ENCODE measurements at places on chromosomes 7 and 10. TPM values are rescaled to one million over a fixed set of nuclear protein-coding genes. Genes with fewer than 3 reads are reported as not detected.

The DNAJC30 gene
- 10.2 TPM for total RNA-seq

The PRSS2 gene
- total RNA-seq, result not detected

The RET gene
- total RNA-seq, result 0.52 TPM

The ZNF365 gene
- total RNA-seq, result 1.3 TPM

The TRPV6 gene
- total RNA-seq, result not detected

The GIMAP6 gene
- total RNA-seq, result not detected

The RHBDD2 gene
- total RNA-seq, result 102 TPM
